HCT116 (cell line): ENCODE measurements at places on chromosomes 13 and 19.

DNA sequence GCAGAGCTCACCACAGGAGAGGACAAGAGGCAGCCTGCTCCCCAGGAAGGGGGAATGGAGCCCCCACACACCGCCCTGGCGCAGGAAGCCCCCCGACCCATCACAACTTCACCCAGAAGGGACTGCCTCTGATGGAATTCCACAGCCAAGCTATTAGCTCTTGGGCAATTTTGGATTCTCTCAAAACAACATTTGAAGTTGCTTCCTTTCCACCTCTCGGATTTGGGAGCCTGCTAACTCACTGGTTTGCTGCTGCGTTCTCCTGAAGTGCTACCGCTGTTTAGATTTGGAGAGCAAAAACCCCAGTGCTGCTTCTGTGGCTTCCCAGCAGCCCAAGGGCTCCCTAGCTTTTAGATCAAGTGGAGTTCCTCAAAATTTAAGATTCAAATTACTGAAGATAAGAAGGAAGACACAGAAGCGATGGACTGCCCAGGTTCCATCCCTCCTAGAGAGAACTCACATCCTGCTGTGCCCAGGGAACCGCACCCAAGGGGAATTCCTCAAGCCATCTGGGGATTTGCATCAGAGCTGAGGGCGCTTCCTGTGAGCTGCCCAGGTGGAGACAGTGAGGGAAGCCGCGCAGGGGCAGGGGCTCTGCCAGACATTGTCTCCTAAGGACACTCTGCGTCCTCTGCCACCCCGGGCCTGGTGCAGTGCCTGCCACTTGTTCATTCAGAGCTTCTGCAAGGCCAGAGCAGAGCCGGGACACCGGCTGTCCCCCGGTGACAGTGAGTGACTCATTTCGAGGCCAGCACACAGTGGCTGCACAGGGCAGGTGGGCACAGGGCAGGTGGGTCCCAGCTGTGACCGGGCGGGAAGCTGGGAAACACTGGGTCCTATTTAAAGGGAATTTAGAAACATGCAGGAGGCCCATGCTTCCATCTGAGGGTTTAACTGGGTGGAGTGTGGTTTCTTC is 45.5 kb downstream of the COL4A1 start:
- H3K4me3 ChIP-seq: no peak overlapping the region
- H3K27me3 ChIP-seq: no peaks in the 10 kb centered on the region; the same call in 1 of the 2 replicates
- H3K4me1 ChIP-seq: no peaks in the 10 kb centered on the region
- no peak overlapping the region for H3K27ac ChIP-seq

DNA sequence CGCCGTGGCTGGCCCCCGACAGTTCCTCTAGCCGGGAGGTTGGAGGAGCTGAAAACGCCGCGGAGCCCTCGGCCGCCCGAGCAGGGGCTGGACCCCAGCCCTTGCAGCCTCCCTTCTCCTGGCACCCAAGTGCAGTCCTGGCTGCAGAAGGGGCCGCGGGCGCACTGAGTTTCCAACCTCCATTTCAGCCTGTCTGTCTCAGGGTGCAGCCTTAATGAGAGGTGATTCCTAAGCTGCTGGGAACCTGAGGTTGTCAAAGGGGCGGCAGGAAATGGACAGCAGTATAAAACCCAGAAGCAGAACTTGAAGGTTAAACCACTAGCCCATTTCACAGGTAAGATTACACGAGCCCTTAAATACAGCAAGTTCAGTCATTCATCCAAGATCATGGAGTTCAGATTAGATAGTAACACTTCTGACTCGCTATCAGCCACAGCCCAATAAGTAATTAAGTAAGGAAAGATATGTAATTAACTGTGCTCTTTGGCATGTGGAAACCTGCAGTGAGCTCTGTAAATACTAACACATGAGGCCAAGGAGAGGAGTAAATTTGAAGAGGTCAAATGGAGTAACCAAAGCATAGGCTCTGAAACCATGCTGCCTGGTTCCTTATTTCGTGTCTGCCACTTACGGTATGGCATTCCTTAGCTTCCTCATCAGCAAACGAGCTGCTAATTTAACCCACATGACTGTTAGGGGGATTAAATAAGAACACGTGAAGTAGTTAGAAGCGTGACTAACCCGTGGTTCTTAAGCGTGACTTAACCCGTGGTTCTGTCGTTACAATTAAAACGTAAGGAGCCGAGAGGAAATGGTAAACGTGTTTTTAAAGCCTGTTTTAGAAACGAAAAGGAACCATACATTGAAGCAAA is 686 bp downstream of the SETDB2 start:
- H3K4me3 ChIP-seq: peak overlapping the region; percentile 76
- H3K4me1 ChIP-seq: peaks cover 16% of the 10 kb centered on the region
- no peaks in the 10 kb centered on the region for H3K27me3 ChIP-seq
- peak overlapping the region; percentile 92 for H3K27ac ChIP-seq
- no peaks in the 10 kb centered on the region for H3K36me3 ChIP-seq
- no peak for DNase-seq

GRCh38 chr19:15418231-15418578 is 583 bp downstream of the AKAP8L start:
- H3K36me3 ChIP-seq: peaks cover 7% of the 10 kb centered on the region; the same call in 1 of the 2 replicates
- H3K27ac ChIP-seq: peak overlapping the region; percentile 89

GRCh38 chr19:12639901-12640613 is 26.5 kb downstream of the MAN2B1 start:
- no peak overlapping the region for H3K27ac ChIP-seq
- H3K4me1 ChIP-seq: no peaks in the 10 kb centered on the region
- H3K36me3 ChIP-seq: no peaks in the 10 kb centered on the region
- DNase-seq: peak; percentile 16
- no peaks in the 10 kb centered on the region for H3K27me3 ChIP-seq

- no peak for DNase-seq
- H3K4me3 ChIP-seq: no peak overlapping the region
- no peaks in the 10 kb centered on the region for H3K27me3 ChIP-seq
- no peaks in the 10 kb centered on the region for H3K36me3 ChIP-seq
Observed at GRCh38 chr13:95749545-95749944, 72.6 kb downstream of the DNAJC3 start.

GRCh38 chr19:4966591-4966990 is 2.3 kb upstream of the KDM4B start:
- H3K4me1 ChIP-seq: peaks cover 43% of the 10 kb centered on the region
- H3K27ac ChIP-seq: no peak overlapping the region
- peaks cover 3% of the 10 kb centered on the region; the same call in 1 of the 2 replicates for H3K36me3 ChIP-seq

DNA sequence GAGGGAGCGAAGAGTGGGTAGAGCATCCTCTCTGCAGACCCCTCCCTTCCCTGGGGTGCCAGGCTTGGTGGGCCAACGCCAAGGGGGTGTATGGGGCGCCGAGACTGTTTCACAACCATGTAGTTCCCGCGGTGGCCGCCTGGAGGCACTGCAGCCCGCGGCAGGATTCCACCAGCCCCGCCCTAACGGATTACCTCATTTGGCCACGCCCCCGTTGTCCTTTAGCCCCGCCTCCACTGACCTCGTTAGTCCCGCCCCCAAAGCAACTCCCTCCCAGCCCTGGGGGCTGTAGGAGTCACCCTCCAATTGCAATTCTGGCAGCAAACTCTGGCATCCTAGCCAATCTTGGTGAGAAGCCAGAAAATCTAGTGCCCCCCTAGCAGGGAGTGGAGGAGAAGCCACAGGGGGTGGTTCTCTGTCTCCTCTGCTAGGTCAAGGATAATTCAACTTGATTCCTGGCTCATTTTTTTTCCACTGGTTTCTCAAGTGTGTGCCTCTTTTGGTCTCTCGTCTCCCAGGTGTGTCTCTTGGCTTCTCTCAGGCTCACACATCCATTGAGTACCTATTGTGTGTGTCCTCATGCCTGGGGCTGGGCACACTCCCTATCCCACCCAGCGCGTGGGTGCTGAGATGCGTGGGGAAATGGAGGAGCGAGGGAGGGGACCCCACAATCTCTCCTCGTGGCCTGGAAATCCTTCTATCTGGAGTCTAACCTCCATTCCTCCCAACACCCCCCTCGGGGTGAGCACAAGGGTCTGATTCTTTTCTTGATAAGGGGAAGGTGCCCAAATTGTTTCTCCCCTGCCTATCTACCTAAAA is 2.0 kb downstream of the OLFM2 start:
- peak overlapping the region; percentile 16 for H3K27ac ChIP-seq
- no peaks in the 10 kb centered on the region for H3K36me3 ChIP-seq
- no peak overlapping the region for H3K4me3 ChIP-seq
- peak; percentile 66 for DNase-seq

DNA sequence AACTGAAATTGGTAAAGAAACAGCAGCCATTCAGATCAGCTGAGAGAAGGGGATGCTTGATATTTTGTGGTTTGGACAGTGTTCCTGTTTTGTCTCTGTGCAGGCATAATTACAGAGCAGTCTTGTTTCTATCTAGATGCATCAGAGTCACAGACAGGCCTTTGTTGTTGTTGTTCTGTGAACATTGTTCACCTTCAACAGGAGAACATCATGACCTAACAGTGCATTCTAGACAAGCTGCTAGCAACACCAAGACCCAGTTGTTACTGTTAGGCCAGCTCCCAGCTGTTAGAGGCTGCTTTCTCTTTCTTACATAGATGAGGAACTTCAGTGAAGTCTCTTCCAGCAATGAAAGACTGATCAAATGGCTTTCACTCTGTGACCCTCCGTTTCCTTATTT is 8.5 kb upstream of the LSR start:
- H3K4me3 ChIP-seq: no peak overlapping the region
- H3K27ac ChIP-seq: no peak overlapping the region
- H3K4me1 ChIP-seq: no peaks in the 10 kb centered on the region
- H3K36me3 ChIP-seq: no peaks in the 10 kb centered on the region
- H3K27me3 ChIP-seq: no peaks in the 10 kb centered on the region
- no peak for DNase-seq

DNA sequence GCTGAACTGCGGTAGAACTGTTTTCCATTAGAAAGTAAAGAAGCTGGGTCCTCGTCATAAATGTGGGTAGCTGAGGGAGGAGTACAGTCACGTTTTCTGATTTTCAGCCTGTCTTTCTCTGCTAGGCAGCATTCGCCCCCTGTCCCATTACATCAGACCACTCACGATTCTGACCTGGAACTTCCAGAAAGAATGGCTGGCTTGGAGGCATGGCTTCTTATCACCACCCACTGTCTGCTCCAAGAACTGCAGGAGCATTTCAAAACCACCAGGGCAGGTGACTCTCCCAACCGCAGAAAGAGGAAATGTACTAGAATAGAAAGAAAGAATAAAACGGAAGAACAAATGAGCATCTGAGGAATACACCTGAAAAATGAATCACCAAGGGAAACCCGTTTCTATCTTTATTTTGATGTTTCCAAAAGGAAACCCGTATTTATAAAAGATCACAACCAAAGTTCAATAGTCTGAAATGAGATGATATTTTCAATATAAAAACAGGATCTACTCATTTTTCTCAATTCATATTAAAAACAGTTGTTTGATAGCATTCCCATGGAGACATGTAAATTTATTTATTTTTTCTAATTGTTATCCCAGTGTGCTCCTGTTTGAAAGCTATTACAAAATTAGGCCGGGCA is 22.1 kb upstream of the POMP start:
- H3K4me3 ChIP-seq: no peak overlapping the region
- no peaks in the 10 kb centered on the region for H3K27me3 ChIP-seq
- no peak overlapping the region for H3K27ac ChIP-seq
- peak; percentile 52 for DNase-seq
- no peaks in the 10 kb centered on the region for H3K4me1 ChIP-seq

DNA sequence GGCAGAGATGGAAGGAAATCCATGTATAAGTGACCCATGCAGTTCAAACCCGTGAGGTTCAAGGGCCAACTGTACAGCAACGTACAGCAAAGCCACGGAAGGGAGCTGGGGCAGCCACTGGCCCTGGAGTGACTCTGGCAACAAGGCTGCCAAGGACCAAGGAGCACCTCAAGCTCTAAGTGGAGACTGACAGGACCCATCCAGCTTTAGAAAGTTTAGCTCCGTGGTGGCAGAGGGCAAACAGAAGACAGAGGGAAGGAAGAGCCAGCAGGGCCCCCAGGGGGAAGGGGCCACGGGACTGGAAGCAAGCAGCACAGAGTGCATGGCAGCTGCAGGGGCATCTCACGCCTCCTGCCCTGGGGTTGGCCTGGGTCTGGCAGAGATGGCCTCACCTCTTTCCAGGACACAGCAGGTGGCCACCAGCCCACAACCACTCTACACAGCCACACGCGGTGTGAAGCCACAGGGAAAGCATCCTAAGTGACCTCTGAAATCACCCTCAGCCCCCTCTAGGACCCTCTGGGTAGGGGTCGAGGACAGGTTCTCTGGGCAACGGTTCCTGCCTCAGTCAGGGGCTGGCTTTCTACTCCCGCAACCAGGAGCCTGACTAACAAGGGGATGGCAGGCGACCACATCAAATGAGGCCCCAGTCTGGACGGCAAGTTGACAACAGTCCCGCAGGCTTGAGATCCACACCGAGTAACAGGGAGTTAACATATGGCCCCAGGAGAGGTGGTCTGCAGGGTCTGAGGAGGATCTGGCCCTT is 3.8 kb downstream of the MIER2 start:
- DNase-seq: no peak
- peaks cover 16% of the 10 kb centered on the region; the same call in 1 of the 2 replicates for H3K36me3 ChIP-seq
- H3K4me1 ChIP-seq: peaks cover 17% of the 10 kb centered on the region
- no peaks in the 10 kb centered on the region for H3K27me3 ChIP-seq
- no peak overlapping the region for H3K4me3 ChIP-seq
- H3K27ac ChIP-seq: no peak overlapping the region

- no peak overlapping the region for H3K27ac ChIP-seq
- DNase-seq: no peak
- no peak overlapping the region for H3K4me3 ChIP-seq
- no peaks in the 10 kb centered on the region for H3K27me3 ChIP-seq
- H3K4me1 ChIP-seq: no peaks in the 10 kb centered on the region
Observed at GRCh38 chr13:30443957-30444404, 21.7 kb downstream of the UBE2L5 start.

- H3K27me3 ChIP-seq: no peaks in the 10 kb centered on the region
- no peak overlapping the region for H3K27ac ChIP-seq
- no peaks in the 10 kb centered on the region for H3K36me3 ChIP-seq
- no peak overlapping the region for H3K4me3 ChIP-seq
Observed at GRCh38 chr13:113562844-113563243, 21.7 kb upstream of the TFDP1 start.

- DNase-seq: no peak
- H3K36me3 ChIP-seq: no peaks in the 10 kb centered on the region; the same call in 1 of the 2 replicates
- H3K27me3 ChIP-seq: no peaks in the 10 kb centered on the region
- peaks cover 11% of the 10 kb centered on the region for H3K4me1 ChIP-seq
- no peak overlapping the region for H3K4me3 ChIP-seq
- peak overlapping the region; percentile 32; the same call in 1 of the 2 replicates for H3K27ac ChIP-seq
Observed at GRCh38 chr19:722553-723101, 13.9 kb downstream of the PALM start.
